CD4-positive, alpha-beta T cell (primary cell): ENCODE measurements at places on chromosomes 11 and 22.

GRCh38 chr11:107708792-107709191, 3.1 kb downstream of the SLN start:
- no peak for DNase-seq

DNA sequence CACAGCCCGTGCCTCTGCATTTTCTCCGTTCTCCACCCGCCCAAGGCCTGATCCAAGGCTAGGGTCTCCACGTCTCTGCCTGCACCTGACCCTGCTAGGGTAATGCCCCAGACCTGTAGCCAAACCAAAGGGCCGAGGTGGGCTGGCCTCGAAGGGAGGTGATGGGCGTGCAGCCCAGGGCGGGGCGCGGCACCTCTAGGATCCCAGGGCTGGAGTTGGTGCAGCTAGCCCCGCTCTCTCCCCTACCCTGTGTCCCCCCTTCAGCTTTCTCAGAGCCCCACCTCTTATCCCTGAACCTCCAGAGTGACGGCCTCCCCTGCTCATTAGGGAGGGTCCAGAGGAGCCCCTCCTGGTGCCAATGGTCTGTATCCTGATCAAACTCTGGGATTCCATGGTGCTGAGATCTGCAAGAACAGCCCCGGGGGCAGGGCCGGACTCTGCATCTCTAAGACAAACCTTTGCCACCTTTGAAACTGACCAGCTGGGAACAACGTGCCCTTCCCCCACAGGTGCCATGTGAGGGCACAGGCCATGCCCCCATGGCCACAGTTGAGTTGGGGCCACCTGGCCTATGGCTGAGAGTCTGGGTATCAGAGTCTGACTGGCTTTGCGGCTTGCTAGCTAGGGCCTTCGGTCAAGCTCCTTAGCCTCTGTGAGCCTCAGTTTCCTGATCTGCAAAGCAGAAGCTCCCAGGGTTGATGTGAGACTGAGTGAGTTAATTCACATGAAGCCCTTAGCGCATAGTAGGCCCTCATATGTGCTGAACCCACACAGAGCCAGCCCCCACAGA, 23.1 kb upstream of the CBX7 start:
- DNase-seq, result peak; percentile 34

DNA sequence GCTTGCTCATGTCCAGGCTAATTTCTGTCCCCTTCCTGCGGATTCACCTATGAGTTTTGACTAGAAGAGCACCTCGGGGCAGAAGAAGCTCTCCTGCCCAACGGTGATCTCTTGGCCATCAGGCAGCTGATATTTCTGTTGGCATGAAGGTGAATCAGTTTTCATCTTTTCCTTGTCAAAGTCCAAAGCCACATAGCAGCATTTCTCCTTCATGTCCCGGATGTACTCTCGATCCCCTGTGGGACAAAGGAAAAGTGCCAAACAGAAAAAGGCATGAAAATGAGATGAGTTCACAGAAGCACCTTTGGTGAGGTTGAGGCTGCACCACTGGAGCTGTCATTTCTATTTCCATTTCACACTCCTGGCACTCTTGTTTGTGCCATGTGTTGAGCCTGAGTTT, 56.8 kb downstream of the DHCR7 start:
- DNase-seq, result no peak

GRCh38 chr11:123129920-123130319, 65.1 kb downstream of the CLMP start:
- DNase-seq, result no peak

- DNase-seq, result no peak
These were observed 6.1 kb upstream of the ANO1 start for GRCh38 chr11:70071996-70072395.

DNA sequence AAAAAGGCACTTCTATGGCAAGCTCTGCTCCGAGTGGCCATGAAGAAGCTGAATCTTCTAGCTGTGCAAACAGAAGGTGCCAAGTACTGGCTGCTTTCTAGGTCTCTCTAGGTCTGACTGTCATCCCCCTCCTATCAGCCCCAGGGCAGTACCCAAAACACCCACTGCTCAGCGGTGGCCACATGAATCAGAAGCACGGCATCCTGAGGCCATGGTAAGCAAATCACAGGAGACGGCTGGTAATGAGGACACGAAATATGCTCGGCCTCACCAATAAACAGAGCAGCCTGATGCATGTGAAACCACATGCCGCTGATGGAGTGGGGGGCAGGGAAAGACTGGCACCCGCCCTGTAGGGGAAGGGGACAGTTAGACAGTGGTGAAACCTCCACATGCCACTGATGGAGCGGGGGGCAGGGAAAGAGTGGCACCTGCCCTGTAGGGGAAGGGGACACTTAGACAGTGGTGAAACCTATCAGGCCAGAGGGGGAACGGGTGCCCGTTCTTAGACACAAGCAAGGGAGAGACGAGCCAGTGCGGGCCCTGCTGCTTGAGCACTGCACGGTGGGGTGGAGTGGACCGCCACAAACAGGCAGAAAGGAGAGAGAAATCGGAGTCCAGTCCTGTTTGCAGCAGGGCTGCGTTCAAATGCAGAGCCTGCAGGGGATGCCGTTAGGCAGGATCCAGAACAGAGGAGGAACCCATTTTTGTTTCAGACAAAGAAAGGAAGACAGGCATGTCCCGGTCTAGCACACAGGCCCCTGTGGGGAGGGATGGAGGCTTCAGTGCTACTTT, 29.9 kb upstream of the MOB2 start:
- no peak for DNase-seq

DNA sequence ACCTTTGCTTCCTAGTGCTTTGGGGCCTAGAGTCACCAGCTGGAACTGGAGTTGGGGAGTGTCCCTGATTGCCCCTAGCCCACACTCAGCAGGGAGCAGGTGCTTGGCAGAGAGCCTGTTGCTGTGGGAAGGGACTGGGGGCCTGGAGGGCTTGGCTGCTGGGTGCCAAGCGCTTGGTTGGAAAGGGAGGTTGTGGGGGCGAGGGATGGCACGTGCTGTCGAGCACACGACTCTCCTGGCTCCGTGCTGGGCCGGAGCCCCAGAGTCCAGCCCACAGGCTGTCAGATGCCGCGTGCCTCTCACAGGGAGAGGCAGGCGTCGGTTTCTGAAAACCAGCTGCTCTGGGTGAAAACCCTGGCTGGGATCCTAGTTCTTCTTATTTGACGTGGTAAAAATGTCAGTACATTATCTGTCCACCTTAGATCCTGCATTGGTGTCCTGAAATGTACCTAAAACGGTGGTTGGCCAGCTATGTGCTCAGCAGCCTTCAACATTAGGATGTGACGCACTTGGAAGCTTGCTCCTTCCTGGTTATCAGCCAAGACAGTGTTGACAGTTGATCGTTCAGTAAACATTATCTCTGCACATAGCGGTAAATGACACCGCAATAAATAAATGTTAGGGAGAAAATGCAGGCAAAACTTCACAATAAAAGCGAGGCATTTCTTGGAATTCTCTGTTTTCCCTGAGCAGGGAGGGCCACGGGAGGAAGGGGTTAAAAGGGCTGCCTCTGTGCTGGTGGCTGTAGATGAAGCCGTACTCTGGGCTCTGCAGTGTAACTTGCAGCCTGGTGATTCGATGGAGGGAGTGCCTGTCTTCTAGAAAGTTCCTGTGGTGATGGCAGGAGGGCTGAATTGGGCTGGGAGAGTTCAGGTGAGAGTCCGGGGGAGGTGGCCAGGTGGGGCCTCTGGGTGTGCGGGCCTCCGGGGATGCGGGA, 29.2 kb downstream of the GRAMD4 start:
- no peak for DNase-seq

DNA sequence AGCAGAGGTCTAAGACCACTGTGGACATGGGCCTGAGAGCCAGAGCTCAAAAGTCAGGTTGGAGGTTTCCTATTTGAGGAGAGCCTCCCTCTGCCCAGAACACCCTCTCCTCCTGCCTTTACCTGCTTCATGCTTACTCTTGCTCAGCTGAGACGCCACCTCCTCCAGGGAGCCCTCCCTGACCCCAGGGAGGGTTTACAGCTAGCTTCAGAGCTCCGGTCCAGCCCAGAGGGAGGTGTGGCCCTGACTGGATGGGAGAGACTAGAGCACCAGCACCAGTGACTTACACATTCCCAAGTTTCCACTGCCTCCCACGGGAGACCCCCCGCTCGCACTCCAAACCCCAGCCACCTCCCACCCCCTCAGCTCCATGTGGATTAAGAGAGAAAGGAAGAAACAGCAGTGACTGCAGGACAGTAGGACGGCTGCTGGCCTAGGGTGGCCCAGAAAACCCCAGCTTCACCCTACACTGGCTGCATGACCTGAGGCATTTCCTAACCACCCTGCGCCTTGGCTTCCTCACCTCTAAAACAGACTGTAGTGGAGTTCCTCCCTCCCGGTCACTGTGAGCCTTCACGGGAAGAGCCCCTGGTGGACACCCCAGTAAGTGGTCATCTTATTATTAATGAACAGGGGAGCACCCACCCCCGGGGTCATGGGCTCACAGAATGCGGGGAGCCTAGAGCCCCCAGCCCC, 24.5 kb upstream of the PDGFB start:
- no peak for DNase-seq

- DNase-seq, result peak; percentile 92
These were observed 1.4 kb downstream of the MFNG start for GRCh38 chr22:37484480-37485394.

DNA sequence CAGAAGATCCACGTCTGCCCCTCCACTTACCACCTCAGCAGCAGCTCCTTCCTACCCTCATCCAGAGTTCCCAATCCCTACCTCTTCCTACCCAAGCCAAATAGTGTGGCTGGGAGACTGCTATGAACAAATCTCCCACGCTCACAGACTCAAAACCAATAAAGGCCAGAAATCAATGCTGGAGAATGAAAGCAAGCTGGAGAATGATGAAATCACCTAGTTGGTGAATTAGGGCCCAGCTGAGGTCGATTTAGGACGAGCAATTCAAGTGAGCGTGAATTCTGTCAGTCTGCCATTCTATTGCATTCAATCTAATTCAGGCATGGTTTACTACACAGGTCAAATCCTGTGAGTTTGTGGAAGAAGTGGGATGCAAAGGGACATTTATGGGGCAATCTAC, 22.5 kb downstream of the COMMD9 start:
- DNase-seq, result no peak

- DNase-seq, result no peak
These were observed 7.8 kb downstream of the EMID1 start for GRCh38 chr22:29213493-29213892.

DNA sequence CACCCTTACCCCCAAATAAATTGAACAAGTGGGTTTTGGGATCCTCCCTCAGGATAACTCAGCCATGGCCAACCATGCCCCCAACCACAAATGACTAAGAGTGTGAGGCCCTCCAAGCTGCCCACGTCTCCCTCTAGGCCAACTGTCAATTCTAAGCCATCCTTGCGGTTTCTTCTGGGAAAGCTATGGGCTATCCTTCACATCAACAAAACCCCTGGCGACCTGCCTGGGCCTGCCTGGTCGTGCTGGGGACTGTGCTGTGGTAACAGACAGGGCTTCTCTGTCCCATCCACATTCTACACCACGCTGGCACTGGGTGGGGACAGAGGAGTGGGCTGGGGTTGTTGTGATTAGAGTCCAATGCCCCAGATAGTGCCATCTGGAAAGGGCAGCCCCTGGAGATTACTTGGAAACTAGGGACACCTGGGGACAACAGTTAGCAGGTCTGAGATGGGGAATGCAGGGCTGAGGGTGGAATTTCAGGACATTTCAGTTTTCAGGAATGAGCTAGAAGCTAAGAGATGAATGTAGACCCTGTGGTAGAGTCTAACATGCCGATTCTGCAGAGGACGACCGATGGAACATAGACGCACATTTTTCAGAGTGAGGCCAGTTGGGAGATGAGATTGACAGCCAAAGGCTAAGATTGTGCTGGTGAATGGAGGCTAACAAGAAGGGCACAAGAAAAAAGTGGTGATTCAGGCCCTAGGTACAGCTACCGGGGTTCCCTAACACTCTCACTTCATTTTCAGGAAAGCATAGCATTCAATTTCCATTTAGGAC, 131.9 kb downstream of the RASSF10 start:
- no peak for DNase-seq

- DNase-seq, result no peak
These were observed 20.9 kb upstream of the ARHGAP8 start for GRCh38 chr22:44731357-44731970.

- no peak for DNase-seq
These were observed 5.8 kb upstream of the BCL9L start for GRCh38 chr11:118931571-118931970.

DNA sequence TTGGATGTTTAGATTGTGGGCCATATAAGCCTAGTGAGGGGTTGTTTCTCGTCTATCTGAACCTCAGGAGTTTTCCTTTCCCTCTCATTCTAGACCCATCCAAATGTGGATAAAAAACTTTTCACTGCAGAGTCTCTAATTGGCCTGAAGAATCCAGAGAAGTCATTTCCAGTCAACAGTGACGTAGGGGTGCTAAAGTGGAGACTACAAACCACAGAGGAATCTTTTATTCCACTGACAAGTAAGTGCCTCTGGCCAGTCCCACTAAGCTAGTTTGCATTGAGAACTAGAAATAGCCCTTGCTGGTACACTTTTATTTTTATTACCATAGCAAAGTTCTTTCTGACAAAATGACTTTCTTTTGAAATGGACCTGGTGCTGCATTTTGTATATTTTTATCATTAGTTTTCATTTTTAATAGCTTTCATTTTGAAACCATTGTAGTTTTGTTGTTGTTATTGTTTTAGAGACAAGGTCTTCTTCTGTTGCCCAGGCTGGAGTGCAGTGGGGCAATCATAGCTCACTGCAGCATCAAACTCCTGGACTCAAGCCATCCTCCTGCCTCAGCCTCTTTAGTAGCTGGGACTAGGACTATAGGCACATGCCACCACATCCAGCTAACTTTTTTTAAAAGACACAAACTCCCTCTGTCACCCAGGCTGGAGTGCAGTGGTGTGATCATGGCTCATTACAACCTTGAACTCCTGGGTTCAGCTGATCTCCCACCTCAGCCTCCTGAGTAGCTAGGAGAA, 14.6 kb upstream of the PHLDB1 start:
- no peak for DNase-seq

GRCh38 chr22:17245341-17245740, 26.1 kb upstream of the ADA2 start:
- no peak for DNase-seq

DNA sequence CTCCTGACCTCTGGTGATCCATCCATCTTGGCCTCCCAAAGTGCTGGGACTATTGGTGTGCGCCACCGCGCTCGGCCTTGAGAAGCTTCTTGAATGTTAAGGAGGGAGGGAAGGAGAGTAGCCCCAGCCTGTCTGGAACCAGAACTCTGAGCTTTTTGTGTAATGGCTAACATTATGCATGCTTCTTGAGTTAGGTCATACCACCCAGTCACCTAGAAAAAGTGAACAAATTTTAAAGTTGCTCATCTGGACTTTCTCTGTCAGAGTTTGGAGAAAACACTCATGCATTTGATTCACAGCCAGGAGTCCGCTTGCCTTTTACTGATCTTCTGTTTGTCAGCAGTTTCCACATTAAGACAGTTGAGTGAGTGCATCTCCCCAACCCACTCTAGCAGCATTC, 82.1 kb downstream of the PPP6R3 start:
- DNase-seq, result no peak

GRCh38 chr11:344836-345578, 24.3 kb upstream of the B4GALNT4 start:
- DNase-seq, result no peak

GRCh38 chr11:96037405-96037949, 113.6 kb upstream of the MTMR2 start:
- DNase-seq, result no peak

GRCh38 chr11:77395460-77396173, 78.3 kb downstream of the PAK1 start:
- no peak for DNase-seq

- DNase-seq, result no peak
These were observed 179.7 kb upstream of the MTNR1B start for GRCh38 chr11:92789761-92790160.

GRCh38 chr22:43198936-43199335, 12.0 kb upstream of the TTLL12 start:
- no peak for DNase-seq
